ENCODE measurements at places on chromosomes 11 and 22.

- no peak for DNase-seq
Measured at GRCh38 chr11:85029964-85030363, 597.2 kb downstream of the DLG2 start.

- no peak for DNase-seq
Measured at GRCh38 chr11:105935791-105936190, 86.2 kb downstream of the MSANTD4 start.

DNA sequence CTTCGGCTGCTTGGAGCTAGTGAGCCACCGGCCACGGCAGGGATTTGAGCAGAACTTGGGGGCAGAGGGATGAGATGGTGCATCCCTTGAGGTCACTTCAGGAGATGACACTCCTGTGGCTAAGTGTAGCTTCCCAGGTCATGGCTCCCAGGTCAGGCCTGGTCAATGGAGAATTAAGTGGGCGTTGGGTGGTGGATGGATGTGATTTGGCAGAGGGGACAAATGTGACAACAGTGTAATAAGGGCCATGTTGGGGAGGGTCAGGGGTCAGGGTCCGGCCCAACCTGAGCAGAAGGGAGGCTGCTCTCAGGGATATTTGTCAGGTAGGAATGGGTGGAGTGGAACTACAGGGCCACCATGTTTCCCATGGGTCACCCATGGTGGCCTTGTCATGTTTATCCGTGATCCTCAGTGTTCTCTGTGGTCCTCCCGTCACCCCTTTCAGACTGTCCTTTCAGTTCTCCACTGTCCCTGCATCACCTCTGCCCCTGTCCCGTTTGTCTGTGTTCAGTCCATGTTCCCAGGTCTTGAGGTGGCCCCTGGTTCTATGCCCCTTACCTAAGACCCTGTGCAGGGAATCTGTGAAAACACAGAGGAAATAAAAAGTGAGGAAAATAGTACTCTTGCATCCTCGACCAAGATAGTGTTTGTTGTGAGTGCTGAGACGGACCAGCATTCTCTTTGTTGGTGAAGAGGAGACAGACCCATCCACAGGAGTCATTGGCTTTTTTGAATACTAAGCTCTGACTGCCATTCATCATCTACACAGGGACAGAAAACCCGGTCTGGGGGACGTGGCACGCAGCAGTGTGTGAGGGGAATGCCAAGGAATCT lies 6.1 kb downstream of the SLC25A1 start:
- no peak for DNase-seq

- peak; percentile 43 for DNase-seq
Measured at GRCh38 chr11:103806130-103806895, 230.1 kb upstream of the DDI1 start.

DNA sequence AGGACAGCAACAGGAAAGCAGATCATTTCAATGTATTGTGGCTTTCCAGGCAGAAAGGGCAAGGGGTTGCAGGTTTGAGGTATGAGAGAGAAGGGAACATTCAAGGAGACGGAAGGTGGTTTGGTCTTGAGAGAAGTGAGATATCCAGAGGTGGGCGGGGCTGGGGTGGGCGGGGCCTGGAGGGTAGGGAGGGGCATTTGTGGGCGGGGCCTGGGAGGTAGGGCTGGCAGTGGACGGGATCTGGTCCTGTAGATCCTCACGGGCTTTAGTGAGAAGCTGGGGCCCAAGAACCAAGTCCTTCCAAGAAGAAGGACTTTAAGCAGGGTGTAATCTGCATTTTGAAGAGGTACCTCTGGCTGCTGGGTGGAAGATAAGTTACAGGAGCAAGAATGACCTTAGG lies 199.2 kb downstream of the MN1 start:
- DNase-seq = no peak

DNA sequence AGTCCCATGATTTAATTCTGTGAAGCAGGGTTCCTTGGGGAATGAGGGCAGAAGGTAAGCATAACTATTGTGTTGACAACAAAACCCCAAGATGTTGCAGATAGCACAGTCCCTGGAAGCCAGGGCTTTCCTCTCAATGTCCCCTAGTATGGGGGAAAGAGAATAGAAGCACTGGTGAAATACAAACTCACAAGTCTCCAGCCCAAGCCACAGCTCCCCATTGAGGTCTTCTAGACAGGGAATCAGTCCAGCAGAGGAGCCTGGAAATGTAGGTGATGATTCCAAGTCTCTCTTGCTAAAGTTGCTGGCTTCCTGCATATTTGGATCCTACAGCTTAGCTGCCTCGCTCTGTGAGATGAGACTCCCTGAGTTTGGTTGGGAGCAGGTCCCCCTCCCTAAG lies 31.7 kb upstream of the DRD2 start:
- DNase-seq = no peak

GRCh38 chr11:114137838-114138237 lies 78.3 kb downstream of the ZBTB16 start:
- DNase-seq = no peak

GRCh38 chr22:27135031-27135981 lies 477.9 kb downstream of the MIAT start:
- DNase-seq = peak; percentile 97

DNA sequence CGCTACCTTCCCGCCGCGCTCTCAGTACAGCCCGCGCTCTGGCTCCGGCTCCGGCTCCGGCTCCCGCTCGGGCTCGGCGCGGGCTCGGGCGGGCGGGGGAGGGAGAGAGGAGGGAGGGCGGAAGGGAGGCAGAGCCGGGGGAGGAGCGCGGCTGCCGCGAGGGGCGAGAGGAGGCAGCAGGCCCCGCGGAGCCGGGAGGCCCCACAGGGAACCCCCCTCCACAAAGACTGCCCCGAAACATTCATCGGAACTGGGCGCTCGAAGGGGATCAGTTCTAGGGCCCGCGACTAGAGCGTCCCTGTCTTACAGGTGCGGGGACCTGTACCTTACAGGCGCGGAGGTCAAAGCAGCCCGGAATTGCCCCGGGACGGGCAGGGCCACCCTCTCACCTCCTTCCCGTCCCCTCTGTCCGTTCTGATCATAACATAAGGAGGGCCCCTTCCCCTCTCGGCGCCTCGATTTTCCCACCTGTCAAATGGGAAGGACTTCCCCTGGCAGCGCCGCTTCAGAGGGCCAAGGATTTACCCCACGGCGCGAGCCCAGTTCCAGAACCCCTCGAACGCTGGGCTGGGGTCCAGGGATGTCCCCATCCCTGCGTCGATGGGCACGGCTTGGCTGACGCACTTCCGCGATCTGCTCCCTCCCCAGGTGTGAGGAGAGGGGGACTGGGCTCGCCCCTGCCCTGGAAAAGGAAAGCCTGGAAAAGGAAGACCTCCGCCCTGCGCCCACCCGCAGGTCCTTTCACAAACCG lies at the start of gene SHISA8:
Gene SHISA8, minus strand, starts transcription at position 40 of the 751 bp plus-strand sequence. CDS start 407 bp downstream, outside the sequence.
- no peak for DNase-seq

DNA sequence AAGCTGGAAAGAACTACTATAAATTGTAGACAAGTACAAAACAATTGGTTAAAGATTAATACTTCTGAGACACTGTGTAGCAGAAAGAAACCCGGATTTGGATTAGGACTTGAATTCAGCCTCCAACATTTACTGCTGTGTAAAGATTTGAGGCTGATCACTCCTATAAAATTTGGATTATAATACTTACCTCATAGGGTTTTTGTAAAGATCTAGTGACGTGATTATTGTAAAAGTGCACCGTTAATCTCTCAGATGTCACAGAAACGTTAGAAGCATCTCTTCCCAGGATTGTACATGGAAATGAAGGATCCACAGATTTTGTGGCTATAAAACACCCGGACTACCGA lies 323 bp upstream of the HIKESHI start:
- DNase-seq = no peak

DNA sequence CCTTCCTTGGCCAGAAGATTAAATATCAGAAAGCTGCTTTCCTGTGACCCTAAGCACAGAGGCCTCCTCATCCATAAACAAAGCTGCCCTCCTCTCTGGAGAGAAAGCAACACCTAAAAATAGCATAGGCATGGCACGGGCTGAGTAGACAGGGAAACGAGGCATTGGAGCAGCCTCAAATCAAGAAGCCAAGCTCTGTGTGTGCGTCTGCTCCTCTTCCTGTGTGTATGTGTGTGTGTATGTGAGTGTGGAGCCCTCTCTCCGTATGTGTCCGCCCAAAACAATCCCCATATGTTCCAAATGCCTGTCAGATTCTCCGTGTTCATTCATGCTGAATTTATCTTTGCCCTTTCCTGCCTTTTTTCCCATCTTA lies 24.0 kb downstream of the KCNJ5 start:
- DNase-seq = no peak

Measured in RCC 7860 (cell line).